C1 segment of cervical spinal cord (tissue), 14 donors: ENCODE measurements at places on chromosomes 5 and 9.

GRCh38 chr9:94300470-94301301, 27.8 kb downstream of the NUTM2F start:
- DNase-seq = no peak

DNA sequence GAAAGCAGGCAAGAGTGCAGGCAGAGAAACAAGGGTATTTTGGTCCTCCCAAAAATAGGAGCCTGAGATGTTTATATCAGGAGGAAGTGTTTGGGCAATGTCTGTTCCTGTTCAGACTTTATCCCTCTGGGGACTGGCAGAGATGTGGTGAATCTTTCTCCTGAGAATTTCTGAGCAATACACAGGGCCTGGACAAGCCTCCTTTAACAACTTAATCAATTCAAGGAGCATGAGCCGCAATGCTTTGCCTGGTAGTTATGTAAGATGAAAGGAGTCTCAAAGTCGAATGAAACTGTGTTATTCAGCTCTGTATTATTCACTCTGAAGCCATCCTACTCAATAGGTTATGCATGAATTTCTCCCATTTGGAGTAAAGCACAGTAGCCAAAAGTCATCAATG, 365.6 kb downstream of the MAN2A1 start:
- DNase-seq = no peak

- DNase-seq = no peak
These were observed 267.6 kb upstream of the HAPLN1 start for GRCh38 chr5:83988293-83988685.

DNA sequence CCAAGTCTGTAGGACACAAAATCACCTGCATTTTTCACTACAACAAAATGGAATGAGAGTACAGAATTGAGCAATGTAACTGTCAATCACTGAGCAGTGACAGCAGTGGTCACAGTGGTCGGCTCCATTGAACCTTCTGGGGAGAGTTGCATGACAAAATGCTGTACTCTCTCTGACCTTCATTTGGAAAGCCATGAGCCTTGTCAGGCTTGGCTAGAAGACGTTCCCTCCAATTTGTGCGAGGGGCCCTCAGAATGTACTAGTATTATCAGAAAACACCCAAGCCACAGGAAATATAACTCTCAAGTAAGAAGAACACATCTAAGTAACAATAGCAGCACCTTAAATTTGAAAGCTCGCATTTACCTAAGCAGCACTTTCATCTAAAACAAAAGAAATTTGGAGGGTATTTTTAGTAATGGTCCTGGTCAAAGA, 425.6 kb upstream of the MEF2C start:
- no peak for DNase-seq

- DNase-seq = no peak
These were observed 714 bp downstream of the UBE2D2 start for GRCh38 chr5:139561655-139562451.

DNA sequence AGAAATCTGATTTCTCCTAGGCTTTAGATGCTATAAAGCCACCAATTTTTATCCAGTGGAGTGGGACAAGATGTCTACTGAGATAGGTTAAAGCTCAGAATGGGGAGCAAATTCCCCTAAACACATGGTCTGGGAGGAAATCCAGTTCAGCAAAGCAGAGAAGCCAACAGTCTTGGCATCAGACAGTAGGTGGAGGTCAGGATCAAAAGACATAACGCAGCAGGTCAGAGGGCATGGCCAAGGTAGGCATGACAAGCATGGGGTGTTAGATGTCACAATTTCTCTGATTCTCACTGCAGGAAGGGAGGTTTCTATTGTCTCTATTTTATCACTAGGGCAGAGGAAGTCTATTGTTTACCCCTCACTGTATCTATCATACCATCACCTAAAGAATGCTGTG, 288.2 kb downstream of the ACTL7B start:
- DNase-seq = no peak

GRCh38 chr5:29412979-29413378, 1780.5 kb upstream of the CDH6 start:
- DNase-seq = no peak

DNA sequence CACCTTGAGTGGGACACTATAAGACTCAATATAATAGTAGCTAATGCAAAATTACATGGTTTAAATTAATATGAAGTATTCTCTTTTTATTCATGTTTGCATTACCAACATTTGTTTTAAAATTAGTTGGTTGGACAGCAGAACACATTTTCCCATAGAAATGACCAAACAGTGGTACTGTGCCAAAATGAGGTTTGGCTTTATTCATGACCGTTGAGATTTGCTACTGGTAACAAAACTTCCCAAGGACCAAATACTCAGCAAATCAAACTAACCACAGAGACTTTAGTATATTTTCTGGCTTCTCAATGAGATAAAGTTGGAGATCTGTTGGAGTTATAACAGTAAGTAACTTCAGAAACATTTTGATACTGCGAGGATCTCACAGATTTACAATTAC, 637.8 kb upstream of the MEF2C start:
- no peak for DNase-seq

DNA sequence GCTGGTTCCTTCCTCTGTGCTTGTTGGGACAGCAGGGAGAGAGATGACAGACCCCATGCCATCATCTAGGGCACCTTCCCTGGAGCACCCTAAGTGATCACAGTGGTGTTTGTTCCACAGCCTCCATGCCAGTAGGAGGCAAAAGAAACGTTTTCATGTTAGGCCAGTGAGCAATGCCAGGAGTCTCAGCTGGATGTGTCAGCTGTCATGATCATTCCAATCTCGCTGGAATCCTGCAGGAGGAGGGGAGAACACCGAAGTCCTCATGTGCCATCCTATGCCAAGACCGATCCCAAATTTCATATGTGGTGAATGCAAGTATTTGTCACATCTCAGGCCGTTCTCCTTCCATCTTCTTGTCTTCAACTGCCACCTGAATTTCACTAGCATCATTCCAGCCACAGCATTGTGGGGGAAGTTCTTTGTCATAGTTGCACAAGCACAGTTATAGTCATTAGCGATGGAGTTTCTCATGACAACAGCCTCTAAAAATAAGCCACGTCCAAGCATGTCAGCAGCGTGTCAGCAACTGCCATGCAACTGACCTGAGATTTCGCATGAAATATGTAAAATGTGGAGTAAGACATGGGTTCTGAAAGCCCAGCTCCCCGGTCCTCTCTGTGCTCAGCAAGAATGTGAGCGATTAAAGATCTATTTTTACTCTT, 97.2 kb upstream of the DNAH5 start:
- DNase-seq = no peak

- DNase-seq = no peak
These were observed 181.7 kb upstream of the S1PR3 start for GRCh38 chr9:88809355-88810161.

DNA sequence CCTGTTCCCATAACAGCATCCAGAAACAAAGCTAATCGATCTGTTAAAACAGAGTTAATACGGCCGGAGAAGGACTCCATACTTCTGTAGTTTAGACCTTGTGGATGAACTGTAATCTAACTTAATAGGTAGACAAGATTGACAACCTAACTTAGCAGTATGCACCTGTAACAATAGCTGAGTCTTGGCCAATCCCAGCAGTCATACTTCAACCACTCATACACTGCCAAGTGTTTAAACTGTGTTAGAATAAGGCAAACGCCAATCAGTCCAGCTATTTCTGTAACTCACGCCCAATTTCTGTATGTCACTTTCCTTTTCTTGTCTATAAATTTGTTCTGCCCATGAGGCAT, 33.7 kb upstream of the MACIR start:
- DNase-seq = no peak

DNA sequence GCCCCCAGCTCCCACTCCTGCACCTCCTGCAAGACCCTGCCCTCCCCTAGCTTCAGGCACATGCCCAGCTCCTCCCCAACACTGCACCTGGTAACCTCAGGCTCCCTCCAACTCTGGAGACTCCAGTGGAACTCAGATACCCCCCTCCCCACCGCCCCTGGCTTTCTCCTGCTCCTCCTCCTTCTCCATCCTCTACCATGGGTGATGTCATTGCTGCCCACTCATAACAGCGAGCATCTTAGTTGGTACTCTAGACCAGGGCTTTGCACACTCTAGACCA, 24.7 kb upstream of the CNOT6 start:
- DNase-seq = no peak

GRCh38 chr5:437281-437771, 5.7 kb upstream of the EXOC3 start:
- DNase-seq = no peak

DNA sequence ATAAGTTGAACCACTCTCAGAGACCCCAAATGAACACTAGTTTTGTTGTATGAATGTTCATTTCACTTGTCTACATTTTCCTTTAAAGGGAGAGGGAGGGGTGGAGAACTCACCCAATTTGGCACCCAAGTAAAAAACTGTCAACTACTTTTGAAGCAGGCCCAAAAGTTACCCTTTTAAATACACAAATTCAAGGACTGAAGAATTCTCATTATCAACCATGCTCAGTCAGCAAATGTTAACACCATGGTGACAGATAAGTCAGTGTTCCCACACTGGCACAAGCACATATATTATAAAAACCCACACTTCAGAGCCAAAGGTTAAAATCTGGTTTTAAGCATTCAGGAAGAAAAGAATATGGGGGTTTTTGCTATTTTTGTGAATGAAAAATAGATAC, 31.6 kb downstream of the CSNK1A1 start:
- no peak for DNase-seq

DNA sequence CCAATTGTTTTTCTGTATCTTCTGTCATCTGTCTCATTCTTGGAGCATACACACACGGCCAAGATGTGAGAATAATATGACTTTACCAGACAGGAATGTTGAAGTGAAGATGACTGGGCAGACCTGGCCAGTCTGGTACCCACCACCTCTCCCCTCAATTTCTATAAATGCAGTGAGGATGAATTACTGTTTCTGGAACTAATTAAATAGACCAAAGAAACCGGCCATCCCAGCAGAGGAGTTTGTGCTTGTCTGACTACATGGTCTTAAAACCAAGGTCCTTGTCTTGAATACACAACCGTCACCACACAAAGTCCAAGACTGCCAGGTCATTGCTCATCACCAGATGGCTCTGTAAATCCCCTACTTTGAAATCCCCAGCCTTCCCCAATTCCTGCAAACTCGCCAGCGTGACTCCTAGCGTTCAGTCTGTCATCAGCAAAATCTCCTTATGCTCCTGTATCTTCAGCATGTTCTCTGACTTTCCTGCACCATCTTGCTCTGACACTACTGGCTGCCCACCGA, 147.2 kb downstream of the PDE4D start:
- no peak for DNase-seq

DNA sequence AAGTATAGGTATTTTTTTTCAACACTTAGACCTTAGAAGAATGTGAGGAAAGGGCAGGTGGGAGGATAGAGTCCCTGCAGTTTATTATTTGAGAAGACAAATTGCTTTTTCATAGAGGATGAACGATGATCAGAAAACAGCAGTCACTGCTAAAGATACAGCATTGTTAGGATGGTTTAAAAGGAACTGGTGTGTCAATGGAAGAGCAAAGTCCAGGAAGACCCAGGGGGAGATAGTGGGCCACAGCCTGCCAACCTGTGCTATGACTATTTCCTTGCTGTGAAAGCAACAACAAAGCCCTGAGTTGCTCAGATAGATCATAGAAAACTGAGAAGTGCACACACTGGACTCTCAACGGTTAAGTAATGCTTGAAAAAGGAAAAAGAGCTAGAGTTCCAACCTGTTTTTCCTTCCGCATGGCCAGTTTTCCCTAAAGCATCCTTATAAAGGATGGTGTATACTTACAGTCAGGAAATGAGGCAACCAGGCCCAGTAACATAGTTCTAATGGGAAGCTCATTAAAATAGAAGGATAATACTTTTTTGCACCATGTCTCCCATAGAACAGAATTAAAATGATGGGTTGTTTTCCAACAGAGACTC, 153.8 kb downstream of the CEMIP2 start:
- DNase-seq = no peak

DNA sequence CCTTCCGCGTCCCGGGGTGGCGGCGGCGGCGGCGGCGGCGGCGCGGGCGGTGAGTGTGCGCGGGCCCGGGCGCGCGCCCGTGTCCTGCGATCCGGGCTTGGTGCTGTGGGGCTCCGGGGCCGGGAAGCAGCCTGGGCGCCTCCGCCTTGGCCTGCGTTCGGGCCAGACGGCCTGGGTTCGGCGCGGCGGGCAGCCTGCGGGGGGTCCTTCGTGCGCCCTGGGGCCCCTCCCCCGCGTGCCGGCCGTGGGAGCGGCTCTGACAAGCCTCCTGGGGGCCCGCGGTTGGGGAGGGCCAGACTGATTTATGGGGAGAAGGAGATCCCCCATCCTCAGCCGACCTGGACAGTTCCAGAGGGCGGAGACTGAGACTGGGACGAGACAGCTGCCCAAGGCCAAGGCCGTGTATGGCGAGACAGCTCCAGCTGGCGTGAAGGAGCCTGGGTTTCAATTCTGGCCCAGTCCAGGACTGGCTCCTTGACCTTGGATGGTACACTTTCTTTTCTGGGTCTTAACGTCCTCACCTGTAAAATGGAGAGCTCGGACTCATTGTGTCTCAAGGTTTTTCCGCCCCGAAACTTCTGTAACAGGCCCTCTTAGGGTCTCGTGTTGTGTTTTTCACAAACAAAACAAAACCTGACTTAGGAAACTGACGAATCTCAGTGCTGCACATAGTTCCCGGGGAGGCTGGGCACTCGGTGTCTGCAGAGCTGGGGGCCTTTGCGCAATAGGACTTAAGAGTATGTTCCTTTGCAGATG, 603 bp downstream of the TMEM268 start:
- peak; percentile 71 for DNase-seq

GRCh38 chr9:28781481-28781880, 1208.2 kb upstream of the C9orf72 start:
- no peak for DNase-seq

- DNase-seq = no peak
These were observed 136.5 kb downstream of the PRR16 start for GRCh38 chr5:120600639-120601038.

DNA sequence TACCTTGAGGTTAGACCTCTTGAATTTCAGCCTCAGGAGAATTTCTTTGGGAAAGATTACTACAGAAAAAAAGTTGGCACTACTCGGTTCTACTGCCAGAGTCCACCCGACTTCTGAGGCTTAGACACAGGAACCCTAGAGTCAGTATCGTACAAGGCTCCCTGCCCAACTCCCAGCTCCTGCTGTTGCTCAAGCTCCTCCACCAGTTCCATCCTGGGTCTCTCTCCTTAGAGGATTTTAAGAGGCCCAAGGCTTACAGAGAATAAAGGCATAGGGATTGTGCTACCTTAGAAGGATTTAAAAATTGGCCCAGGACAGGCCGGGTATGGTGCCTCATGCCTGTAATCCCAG, 29.0 kb upstream of the SSBP2 start:
- no peak for DNase-seq

- no peak for DNase-seq
These were observed 22.1 kb downstream of the FAM170A start for GRCh38 chr5:119651486-119651885.
